Dermis microvascular lymphatic vessel endothelial cell (primary cell): ENCODE measurements at places on chromosomes 3 and 15. TPM values are rescaled to one million over a fixed set of nuclear protein-coding genes. Genes with fewer than 3 reads are reported as not detected.

DNA sequence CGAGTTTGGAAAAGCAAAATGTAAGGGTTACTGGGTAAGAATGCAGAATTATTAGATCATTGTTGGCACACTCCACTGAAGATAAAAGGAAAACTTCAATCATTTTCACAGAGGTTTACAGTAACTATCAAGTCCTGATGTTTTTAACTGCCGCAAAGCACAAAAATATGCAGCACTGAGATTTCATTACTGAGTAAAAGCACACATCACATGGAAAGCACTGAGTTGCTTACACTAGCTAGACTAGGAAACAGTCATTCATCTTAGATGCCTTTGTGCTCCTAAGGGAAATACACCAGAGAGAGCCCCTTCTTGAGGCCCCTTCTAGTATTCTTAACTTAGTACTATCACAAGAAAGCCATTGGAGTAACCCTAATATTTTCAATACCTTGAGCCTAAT is 11.8 kb upstream of the P2RY1 start:
- DNase-seq = no peak

GRCh38 chr3:39541917-39542329 is 74.4 kb downstream of the MOBP start:
- peak; percentile 29 for DNase-seq

DNA sequence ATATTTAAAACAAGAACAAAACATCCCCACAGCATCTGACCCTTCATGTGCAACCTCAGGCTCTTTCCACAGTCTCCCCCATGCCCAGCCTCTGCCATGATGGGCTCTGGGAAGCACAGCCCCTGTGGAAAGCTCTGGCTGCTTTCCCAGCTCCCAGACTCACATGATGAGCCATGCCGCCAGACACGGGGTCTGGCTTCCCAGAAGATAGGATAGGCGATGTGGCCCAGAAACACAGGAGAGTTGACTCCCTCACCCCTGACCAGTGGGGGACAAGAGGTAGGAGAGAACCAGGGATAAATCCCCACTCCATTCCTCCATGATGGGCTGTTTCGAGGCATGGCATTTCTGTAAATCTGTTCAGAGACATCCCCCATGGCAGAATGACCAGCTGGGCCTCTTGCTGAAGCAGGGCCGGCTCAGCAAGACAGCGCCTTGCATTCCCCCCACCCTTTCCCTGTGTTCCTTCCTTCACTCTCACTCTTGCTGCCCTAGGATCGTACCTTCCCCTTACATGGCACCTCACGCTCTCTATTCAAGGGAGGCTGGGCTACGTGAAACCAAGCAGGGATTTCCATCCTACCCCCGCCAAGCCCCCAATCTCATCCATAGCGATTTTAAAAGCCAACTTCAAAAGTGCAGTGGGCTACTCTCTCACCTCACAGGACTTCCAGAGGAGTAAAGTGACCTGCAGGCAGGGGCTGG is 192.4 kb downstream of the ABHD5 start:
- DNase-seq = no peak

DNA sequence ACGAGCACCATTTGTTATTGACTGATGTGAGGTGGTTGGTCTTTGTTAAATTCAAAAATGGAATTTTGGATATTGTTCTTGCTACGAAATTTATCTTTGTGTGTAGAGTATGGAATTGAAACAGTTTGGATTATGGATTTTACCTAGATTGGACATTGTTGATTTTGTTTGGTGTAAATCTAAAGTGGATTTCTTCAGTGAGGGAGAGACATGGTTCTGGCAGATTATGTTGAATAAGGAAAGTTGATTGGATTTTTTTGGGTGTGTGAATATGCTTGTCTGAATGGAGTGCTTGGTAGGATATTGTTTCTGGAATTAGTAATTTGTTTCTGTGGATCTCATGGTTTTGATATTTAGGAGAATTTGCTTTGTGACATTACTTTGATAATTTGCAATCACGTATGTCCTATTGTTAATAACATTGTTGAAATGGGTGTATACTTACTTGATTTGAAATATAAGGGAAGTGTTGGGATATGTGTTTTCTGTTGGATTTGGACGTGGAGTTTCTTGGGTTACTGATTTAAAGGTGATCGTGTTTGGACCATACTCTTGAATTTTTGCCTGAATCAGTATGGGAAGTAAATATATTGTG is 1.0 kb upstream of the CHD2 start:
- no peak for DNase-seq

DNA sequence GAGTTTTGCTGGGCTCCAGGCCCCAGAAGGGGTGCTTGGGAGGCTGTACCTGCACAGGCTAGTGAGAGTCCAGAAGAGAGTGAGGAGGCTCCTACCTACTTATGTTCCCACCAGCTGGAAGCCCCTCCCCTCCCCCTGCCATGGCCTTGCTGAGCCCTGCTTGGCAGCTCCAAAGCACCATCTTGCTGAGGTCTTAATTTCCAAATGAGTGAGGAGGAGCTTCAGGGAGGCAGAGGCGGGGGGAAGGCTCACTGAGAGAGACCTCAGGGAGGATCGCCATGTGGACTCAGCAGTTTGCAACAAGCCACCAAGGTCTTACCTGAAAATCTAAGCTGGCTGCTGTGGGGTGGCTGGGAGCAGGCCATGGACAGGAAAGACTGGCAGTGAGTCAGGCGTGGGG is 8.7 kb upstream of the CACNA2D2 start:
- no peak for DNase-seq

Gene ERICH6
- total RNA-seq = under 0.01 TPM in 2 replicates

GRCh38 chr3:89212619-89213018 is 105.2 kb downstream of the EPHA3 start:
- DNase-seq = no peak

- DNase-seq = peak; percentile 95
Measured at GRCh38 chr3:42119561-42120355, 28.6 kb downstream of the TRAK1 start.

Gene HRG
- total RNA-seq = not detected in 2 replicates

DNA sequence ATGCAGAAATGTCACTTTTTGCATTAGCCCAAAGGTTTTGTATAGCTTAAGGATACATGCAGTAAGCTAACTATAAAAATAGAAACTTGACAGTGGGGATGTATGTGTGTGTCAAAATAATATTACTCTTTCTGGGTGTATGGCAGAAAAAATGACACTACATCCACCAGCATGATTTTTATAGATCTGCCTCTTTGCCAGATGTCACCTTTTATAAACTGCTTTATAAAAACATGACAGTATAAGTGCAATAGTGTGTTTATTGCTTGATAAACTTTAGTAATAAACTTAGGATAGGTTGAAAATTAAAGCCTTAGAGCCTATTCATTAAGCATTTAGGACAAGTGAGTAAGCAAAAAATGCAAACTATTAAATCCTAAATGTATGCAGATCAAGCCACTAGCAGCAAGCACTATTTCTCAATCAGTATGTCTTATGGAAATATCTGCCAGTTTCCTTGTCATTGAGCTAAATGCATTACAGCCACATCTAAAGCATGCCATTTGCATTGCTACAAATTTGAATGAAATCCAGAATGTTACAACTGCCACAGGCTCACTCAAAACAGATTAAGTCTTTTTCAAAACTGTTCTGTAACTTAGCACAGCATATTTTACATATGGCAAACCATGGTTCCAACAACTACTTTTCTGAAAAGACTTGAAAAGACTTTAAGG is 935.0 kb downstream of the FHIT start:
- DNase-seq = no peak

- no peak for DNase-seq
Measured at GRCh38 chr15:25408929-25409328, 29.9 kb downstream of the UBE3A start.

Gene SAMD7
- total RNA-seq = not detected in 2 replicates

Gene SCG5
- 0.39 and 0.51 TPM in 2 replicates for total RNA-seq

Gene NTRK3
- not detected in 2 replicates for total RNA-seq

DNA sequence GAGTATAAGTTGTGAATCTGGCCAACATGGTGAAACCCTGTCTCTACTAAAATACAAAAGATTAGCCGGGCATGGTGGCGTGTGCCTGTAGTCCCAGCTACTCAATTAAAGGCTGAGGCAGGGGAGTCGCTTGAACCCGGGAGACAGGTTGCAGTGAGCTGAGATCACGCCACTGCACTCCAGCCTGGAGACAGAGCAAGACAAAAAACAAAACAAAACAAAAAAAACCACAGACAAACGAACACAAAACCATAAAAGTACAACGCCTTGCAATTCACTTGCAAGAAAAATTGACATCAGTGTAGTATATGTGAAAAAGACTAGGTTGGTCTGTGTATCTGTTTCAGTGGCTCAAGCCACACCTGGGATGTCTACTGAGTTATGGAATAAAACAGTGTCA is 29.9 kb upstream of the CCDC80 start:
- DNase-seq = no peak

- DNase-seq = no peak
Measured at GRCh38 chr15:33190539-33190938, 4.0 kb downstream of the FMN1 start.

- peak; percentile 82 for DNase-seq
Measured at GRCh38 chr3:71063773-71064290, 519.7 kb downstream of the FOXP1 start.

Gene BMF
- total RNA-seq = 4.1 and 7.0 TPM in 2 replicates

- DNase-seq = no peak
Measured at GRCh38 chr3:172580680-172581401, 57.6 kb upstream of the TNFSF10 start.
